ENCODE measurements at places on chromosomes 2 and 18. TPM values are rescaled to one million over a fixed set of nuclear protein-coding genes. Genes with fewer than 3 reads are reported as not detected.

DNA sequence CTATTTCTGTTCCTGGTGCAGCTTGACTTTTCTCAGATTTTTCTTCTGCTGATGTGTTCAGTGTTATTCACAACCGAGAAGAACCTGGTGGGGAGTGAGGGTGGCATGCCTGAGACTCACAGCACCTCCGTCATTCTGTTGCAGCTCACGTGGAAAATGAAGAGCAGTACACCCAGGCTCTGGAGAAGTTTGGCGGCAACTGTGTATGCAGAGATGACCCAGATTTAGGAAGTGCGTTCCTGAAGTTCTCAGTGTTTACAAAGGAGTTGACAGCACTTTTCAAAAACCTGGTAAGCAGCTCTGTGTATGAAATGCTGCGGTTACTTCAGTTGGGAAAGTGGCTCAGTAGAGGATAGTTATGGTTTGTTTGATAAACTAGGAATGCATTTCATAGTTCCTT is 90.5 kb downstream of the ASAP2 start:
- no peak for DNase-seq

GRCh38 chr2:175074478-175074877 is 69.3 kb upstream of the CHN1 start:
- no peak for DNase-seq

ABCG5 gene
- polyA plus RNA-seq = 0.76 TPM

REG3A gene
- not detected for polyA plus RNA-seq

FAP gene
- polyA plus RNA-seq = 12.7 TPM

Measured in left renal cortex interstitium (tissue), 4 donors.